HFF-Myc (cell line): ENCODE measurements at places on chromosomes 6 and 20.

DNA sequence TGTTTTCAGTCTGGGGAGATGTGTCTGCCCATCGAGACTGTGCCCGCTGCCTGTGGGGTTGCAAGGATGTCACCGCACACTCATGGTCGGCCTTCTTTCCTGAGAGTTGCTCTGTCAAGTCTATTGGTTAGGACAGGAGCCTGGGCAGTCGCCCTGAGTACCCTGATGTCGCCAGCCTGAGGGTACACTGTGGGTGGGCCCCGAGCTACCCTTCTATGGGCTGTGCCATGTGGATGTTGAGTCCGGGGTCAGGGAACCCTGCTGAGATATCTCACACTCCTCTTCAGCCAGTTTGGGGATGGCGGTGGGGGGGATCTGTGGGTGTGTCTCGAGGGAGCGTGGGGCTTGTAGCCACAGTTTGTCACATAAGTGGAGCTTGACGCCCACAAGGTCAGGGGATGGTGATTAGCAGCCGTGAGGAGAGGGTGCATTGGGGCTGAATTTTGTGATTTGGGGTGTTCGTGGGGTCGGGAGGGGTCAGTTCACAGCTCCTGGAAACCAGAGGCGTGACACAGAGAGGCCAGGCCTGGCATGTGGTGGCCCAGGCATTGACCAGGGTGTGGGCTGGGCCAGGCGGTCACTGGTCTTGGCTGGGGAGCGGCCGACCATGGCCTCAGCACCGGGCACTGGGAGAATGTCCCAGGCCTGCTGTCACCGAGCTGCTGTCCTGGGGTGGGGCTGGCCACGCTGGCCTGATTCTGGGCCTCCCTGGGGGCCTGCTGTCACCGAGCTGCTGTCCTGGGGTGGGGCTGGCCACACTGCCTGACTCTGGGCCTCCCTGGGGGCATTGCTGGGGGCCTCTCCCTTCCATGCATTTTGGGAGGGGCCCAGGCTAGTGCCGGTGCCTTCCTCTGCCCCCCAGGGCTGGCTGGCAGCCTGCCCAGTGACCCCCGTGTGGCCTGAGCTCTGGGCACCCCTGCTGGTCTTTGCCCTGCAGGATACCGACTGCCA is 1.6 kb upstream of the NPBWR2 start:
- no peak for DNase-seq

DNA sequence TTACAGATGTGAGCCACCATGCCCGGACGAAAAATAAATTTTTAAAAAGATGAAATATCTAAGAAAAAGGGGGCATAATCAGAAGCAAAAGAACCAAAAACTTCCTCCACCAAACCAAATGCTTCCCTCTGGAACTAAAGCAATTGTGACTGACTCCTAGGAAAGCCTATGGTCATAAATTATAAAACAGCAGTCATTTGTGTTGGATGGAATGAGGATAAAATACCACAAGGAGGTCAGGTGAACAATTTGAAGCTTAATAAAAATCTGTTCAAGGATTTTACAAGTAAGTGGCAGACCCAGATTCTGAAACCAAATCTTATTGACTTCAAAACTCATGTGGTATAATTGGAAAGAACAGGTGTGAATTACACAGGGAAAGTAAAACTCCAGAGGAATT is 114.5 kb downstream of the KIF13A start:
- no peak for DNase-seq

- DNase-seq, result peak; percentile 11
Measured at GRCh38 chr6:89048985-89049384, 31.6 kb upstream of the PNRC1 start.

DNA sequence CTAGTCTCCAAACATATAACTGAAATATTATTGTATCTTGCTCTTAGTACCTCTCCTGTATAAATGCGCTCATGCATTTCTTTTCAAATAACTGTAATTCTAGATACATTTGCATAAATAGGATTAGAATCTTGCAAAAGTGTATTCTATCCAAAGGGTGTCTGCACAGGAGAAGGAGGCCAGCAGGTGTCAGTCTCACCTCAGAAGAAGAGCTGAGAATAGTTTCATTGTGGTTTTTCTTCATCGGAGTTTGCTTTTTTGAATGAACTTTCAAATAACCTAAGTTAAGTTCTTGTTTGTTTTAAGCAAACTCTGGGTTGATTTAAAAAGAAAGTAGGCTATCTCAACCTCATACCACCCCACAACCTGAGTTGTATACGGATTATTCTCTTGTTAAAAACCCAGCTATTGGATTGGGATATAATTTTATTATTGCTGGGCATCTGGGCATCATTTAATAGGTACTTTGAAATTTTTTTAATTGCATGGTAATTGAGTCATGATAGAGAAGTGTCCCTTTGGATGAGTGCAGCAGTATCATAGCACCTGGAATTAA is 125.0 kb upstream of the MLIP start:
- DNase-seq, result peak; percentile 70

DNA sequence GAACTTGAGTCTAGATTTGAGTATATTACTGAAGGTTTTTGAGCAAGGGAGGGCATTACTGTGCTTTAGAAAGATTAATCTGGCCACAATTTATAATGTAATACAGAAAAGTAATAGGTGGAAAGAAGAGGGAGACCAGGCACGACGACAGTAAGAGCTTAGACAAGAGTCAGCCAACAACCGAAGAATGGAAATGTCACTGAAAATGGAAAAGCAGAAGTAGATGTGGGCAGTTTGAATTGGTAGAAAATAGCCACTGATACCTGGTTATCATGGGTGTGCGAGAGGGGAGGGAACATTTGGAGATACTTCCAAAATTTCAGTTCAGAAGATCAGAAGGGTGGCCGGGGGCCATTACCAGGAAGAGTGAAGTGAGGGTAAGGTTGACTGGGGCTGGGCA is 339.1 kb downstream of the UTRN start:
- no peak for DNase-seq

DNA sequence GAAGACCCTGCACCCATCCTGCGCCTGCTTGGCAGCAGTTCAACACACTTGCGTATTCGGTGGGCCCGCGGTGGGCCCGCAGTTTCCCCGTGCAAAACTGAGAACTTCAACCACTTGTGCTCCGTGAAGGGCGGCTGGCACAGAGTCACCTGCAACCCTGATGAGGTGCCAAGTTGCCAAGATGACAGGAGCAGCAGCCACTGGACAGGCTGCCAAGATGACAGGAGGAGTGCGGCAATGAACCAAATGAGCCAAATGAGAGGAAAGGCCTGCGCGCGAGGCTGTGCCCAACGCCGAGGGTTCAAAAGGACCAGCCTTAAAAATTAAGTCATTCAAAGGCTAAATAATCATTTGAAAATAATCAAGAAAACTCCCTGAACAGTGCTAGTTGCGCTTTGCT is 20.1 kb downstream of the DIDO1 start:
- DNase-seq, result no peak

GRCh38 chr6:157905590-157906342 is 75.9 kb upstream of the SYNJ2 start:
- DNase-seq, result no peak

DNA sequence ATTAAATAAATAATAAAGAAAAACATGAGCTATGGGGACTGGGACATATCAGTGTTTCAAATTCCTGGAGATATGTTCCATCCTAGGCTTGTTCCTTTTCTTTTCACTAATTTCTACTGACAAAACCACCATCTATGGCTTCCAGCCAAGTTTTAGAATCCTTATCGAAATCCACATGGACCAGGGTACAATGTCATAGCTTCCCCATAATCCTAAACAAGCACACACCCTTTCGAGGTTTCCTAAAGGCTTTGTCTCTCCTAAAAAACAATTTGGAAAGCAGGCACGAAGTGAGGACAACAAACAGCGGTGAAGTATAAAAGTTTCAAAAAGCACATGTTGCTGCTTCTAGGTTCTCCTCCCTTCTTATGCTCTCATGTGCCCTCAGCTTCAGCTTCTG is 13.3 kb upstream of the DST start:
- no peak for DNase-seq

- peak; percentile 9 for DNase-seq
Measured at GRCh38 chr6:137013738-137014602, 30.8 kb downstream of the IL20RA start.

DNA sequence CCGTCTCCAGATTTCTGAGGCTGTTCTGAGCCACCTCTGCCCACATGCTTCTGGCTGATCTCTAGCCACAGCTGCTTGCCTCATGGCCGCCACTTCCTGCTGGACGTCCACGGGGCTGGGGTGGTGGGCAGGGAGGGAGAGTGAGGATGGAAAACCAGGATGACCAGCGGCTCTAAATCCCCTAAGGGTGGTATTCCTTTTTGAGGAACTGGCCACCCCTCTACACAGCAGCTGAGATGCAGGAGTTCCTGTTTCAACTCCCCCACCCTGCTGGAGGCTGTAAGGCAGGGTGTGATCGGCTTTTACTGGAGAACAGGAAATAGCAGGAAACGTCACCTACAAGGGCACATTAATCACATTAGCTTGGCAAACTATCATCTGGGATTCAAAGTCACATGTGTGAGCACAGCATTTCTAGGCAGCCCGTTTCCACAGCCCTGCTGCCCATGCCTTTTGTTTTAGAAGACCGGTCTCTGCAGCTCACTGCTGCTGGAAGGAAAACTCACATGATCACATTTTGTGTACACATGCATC is 181.6 kb upstream of the ECI2 start:
- DNase-seq, result peak; percentile 97

GRCh38 chr20:3669710-3670367 is 6.6 kb upstream of the GFRA4 start:
- no peak for DNase-seq

- no peak for DNase-seq
Measured at GRCh38 chr20:40768105-40768504, 79.1 kb upstream of the MAFB start.

DNA sequence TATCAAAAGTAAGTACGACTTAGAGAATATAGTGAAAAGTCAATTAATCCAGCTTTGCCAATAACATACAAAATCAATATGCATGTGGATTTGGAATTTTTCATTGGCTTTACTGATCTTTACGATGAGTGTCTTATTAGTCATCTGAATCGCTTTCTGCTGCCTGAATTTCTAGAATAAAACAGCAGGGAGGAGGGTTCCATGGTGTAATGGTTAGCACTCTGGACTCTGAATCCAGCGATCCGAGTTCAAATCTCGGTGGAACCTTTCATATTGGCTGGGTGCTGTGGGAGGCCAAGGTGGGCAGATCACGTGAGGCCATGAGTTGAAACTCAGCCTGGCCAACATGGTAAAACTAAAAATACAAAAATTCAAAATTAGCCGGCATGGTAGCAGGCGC is 448.8 kb downstream of the RNF144B start:
- no peak for DNase-seq

DNA sequence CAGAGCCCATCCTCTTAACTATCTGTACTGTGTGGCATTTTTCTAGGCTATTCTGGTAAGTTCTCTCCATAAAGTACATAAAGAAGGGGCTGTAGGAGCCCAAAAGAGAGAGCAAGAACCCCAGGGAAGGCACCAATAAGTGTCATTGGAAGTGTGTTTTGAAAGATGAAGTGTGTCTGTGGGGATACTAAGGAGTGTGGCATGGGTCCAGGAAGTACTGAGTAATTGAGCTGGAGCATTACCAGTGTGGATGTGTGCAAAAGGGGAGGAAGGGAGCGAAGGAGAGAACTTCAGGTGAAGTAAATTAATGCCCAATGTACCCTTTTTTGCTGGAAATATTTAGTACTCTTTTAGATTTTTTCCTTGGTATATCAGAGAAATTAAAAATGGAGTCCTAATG is 63.9 kb downstream of the KCNS1 start:
- DNase-seq, result no peak

DNA sequence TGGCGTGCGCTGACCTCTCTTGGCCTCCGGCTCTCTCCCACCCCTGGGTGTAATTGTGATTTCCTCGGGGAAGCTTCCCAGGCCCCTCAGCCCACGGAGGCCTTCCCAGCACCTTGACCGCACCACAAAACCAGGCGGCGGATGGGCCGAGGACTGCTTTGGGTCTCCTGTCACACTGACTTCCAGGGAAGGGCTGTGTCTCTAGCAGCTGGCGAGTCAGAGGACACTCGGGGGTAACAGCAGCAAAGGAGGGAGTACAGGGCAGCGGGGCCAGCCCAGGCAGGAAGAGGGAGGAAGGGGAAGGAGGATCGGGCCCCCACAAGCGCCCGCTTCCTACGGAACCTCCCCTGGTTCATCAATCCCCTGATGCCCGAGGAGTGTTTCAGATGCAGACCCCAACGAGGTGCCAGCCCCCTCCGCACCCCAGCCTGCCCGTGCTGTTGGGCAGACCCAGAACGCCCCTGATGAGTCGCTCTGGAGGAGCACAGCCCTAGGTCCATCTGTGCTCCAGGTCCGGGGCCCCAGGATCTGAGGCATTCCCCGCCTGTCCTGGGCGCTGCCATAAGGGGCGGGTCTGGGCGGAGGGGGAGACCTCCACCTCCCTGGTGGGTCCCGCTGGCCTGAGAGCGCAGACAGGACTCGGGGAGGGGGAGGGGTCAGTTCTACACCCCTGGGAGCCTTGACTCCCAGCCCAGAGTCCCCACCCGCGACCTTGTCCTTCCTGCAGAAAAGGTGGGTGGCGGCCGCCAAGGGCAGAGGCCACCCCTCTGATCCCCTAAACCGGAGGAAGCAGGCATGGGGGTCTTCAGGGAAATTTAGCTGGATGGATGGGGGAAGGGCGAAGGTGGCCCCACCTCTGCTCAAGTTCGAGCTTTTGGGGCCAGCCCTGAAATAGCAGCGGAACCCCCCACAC is 956 bp downstream of the CHRNA4 start:
- DNase-seq, result no peak

DNA sequence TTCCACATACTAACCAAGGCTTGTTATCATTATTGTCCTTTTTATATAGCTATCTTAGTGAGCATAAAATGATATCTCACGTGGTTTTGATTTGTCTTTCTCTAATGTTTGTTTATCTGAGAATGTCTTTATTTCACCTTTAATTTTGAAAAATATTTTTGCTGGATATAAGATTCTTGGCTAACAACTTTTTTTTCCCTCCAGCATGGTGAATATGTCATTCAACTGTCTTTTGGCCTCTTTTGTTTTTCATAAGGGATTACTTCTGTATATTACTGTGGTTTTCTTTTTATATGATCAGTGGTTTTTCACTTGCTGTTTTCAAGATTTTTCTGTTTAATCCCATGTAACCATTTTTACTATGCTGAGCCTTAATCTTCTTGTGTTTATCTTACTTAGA is 141.0 kb downstream of the GRM1 start:
- no peak for DNase-seq

GRCh38 chr6:124882579-124883393 is 79.5 kb upstream of the RNF217 start:
- no peak for DNase-seq

DNA sequence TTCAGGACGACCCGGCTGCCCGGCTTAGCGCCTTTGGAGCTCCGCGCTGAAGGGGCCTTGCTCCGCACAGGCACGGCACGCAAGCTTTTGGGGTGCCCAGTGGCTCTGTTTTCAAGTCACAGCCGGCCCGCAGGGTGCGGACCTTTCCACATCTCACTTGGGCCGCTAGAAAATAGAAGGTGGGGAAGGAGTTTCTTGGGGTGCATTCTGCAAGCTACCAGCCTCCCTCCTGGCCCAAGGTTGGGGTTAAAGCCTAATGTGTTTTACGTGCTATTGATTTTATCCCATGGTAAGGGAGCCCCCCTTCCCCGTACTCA is 561 bp downstream of the KAT14 start:
- DNase-seq, result no peak
